Central memory CD4-positive, alpha-beta T cell (primary cell): ENCODE measurements at places on chromosomes 5 and 9.

DNA sequence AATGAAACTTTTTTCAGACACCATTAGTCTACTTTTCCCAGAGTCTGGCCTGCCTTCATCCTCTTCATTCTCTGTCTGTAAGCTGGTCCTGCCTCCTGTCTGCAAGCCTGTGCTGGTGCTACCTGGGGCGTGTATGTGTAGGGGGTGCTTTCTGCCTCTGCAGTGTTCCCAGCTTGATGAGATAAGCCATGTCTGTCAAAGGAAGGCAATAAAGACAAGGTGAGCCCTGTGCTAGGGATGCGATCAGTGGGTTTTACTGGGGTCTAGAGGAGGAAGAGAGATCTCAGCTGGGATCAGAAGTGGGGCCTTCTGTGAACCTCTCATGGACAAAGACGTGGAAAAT is 78.0 kb upstream of the TGFBR1 start:
- no peak for DNase-seq

- no peak for DNase-seq
Measured at GRCh38 chr9:5481322-5482040, 28.9 kb upstream of the PDCD1LG2 start.

GRCh38 chr5:174532455-174533453 is 191.6 kb upstream of the MSX2 start:
- no peak for DNase-seq

- DNase-seq: no peak
Measured at GRCh38 chr5:114948986-114949621, 220.6 kb downstream of the TRIM36 start.

DNA sequence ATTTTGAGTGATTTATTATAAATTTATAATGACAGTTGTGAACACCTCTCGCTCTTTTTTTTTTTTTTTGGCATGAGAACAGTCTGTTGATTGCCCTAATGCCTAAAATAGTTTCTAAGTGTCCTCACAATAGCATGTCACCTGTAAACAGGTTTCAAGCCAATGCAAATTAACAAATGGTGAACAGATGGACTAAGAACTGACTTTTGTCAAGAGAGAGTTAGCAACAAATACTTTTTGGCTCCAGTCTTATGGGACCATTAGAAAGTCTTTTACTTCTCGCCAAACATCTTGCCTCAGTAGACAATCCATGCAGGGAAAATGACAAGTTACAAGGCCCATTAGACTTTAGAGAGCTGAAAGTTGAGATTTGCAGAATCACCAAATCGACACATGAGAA is 67.8 kb downstream of the MED27 start:
- no peak for DNase-seq

DNA sequence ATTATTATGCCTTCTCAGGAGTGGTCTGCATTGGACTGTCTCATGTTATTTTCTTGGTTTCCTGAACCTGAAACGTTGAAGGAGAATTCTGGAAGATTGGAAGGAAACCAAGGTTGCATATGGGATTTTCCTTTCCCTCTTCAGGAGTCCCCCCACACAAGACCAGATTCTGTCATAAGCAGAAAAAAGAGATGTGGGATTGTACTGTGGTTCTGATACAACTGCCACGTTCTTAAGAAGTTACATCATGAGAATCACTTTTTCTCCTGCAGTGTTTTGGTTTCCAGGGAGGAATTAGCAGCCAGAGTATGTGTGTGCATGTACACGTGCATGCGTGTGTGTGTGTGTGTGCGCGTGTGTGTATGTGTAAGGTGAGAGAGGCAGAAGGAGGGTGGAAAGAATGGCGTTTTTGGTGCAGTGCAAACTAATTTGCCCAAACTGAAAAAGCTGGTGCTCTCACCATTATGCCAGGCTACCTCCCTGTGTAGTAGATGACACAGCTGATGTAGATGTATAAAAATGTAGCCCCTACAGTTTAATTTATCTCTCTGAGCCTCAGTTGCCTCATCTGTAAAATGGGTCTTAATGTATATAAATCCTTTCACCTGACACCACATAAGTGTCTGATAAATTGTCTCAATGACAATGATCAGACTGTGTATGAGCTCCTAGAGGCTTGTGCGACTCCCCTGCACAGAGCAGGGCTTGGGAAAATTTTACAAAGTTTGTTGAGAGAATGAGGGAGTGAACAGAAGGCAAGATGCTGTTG is 38.6 kb downstream of the RALGPS1 start:
- DNase-seq: no peak

GRCh38 chr5:73902327-73903051 is 276.5 kb downstream of the ARHGEF28 start:
- DNase-seq: peak; percentile 27
